ENCODE measurements at places on chromosomes 4 and X.

GRCh38 chr4:113811359-113811758 is 49.8 kb upstream of the CAMK2D start:
- DNase-seq = no peak

- no peak for DNase-seq
Observed at GRCh38 chr4:84319124-84319523, 180.0 kb downstream of the NKX6-1 start.

GRCh38 chrX:148380107-148380506 is 120.3 kb upstream of the AFF2 start:
- DNase-seq = no peak

DNA sequence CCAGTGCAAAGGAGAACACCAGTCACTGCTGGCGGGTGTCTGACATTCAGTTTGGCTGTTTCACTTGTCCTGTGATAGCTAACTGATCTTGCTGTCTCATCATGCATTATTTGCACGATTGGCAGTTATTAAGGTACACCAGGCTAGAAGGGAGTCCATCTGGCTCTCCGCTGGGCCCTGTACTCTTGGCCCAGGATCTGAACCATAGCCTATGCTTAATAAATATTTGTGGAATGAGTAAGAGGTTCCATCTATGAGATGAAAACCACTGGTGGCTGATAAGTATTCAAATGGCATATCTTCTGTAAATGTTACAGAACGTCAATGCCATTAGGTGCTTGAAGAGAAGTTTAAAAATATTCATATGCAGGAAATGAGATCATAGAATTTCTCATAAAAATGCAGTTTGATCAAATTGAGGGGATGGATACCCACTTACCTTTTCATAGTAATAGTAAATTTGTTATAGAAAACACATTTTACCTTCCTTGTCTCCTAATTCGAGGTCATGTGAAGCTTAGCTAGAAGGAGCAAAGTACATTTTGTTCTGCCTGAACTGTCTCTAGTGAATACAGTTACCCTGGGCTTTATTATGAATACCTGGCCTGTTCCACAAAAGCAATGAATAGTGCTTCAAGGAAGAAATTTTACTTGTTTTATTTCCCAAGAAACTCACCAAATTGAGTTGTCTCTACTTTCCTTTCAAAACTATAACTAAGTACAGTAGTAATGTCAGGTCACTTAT is 213.5 kb downstream of the CBR4 start:
- no peak for DNase-seq

DNA sequence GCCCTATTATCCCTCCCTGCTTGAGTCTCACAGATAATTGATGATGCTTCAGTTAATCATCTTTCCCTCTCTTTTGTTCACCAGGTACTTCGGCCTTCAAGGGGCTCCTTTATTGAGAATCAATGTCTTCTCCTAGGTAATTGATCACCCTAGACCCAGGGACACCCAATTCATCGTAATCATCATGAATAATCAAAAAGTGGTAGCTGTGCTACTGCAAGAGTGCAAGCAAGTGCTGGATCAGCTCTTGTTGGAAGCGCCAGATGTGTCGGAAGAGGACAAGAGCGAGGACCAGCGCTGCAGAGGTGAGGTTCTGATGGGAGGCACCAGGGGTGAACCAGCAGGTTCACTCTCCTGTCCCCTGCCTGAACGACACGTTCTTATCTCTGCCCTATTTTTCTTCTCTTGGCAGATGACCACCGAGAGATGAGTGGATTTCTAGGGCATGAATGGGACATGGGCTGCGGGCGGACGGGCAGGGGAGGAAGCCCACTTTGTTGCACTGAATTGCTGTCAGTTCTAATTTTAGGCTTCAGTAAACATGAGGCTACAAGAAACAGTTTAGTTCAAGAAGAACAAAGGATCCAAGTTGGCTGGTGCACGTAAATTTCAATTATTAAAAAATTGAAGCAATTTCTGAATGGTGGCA is 80.5 kb downstream of the ALPK1 start:
- no peak for DNase-seq

DNA sequence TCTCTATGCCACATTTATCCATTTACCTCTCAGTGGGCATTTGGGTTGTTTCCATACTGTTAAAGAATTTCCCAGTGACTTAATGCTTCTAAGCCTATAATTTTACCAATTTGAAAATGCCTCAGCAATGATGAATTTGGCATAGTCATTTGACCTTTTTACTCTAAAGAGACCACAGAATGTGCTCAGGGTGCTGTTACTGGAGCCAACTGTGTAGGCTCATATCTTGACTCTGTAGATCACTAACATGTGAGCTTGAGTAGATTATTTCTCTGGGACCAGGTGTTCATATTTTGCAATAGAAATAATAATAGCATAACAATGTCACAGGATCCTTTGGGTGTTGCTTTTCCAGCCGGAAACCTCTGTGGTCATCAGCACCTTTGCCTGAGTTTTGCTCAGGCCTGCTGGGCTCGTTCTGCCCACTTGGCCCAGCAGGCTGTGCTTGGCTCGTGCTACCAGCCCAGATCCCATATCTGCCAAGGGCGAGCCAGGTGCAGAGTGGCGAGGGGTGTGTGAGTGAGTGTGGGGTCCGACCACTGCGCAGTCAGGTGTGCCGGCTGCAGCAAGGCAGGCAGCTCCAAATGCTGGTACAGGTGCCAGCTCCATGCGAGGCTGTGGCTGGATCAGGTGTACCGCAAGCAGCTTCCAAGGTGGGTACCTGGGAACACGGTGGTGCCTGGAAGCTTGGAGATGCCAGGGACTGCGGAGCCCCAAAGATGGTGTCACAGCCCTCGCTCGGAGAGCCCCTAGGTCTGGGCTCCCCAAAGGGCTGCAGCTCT is 70.6 kb upstream of the ANK2 start:
- DNase-seq = no peak

GRCh38 chrX:53093177-53093655 is 726 bp upstream of the KANTR start:
- DNase-seq = no peak

DNA sequence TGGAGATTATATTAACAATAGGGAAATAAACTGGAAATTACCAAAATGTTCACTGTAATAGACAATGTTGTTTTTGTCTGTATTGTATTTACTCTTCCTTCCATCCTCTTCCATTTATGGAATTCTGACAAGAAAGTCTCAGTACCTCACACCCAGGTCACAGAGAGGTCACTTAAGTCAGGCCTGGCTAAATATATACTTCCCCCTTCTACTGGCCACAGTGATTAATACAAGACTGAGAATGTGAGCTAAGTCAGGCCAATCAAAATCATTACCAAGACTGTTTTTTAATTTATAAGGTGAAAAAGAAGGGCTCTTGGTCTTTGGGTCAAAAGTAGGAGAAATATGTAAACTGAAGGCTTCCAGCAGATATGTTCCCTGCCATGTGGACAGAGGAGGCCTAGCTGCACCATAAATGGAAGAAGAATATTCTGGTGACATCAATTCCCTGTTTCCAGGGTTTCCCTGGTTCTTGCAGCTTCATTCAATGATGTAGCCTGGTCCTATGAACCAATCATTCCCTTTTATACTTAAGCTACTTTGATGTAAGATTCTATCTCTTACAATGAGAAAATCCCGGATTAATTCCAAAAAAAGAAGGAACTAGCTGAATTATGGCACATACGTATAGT is 64.3 kb downstream of the LRBA start:
- no peak for DNase-seq

DNA sequence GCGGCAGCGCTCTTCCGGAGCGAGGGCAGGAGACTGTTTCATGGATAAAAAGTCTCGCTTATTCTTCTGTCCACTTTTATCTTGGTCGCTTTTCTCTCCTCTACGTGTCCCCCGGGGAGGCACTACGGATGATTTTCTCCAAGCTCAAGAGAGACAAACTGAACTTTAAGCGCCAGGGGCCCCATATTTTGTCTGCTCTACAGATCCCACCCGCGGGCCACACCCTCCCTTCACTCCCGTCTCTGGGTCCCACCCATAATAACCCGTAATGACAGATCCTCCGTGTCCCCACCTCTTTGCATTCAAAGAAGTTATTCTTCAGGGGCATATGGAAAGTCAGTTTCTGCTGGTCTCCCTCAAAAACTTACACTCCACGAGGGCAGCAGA is at the start of gene CORIN:
CORIN (minus strand) TSS at position 160 of the 387 bp plus-strand sequence; CDS start at position 42, 118 bp downstream.
- DNase-seq = no peak

- no peak for DNase-seq
Observed at GRCh38 chr4:53937918-53938317, 126.5 kb downstream of the CHIC2 start.

- DNase-seq = no peak
Observed at GRCh38 chr4:40564815-40565483, 64.7 kb downstream of the RBM47 start.

DNA sequence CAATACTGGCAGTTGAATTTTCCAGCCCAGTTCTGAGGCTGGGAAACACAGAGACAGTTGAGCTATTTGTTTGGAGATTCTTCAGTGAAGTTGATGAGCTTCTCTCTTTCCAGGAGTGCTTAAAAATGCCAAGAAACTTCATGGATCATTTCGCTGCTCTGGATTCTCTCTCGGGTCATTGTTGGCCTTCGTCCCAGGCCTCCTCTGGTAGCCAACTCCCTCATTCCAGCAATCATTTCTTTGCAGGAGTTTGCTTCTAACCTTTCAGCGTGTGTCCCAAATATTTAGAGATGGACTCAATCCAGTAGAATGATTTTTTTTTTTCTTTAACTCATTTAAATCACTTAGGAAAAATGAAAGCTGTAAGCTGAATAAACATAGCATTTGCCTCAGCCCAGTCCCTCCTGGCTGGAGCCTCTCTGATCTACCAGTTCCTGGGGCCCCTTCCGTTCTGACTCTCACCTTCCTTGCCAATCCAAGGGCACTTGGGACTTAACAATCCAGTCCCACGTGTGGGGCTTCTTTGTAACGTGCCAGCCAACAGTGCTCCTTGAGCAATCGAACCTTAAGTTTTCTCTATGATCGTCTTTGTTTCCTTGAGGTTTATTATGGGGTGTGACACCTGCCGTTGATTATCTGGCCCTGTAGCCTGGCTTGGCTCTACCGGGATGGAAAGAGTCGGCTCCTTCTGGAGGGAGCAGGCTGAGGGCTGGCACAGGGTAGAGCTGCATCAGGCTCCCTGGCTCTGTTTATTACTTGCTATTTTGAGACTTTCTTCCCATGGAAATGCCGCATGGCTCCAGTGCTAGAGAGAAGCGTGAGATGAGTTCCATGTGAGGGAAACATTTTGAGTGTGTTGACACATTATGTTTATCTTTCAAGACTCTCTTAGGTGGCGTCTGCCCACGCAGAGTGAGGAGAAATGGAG is 80.4 kb upstream of the GPC4 start:
- DNase-seq = no peak

- no peak for DNase-seq
Observed at GRCh38 chr4:88706574-88706973, 8.9 kb upstream of the NAP1L5 start.

GRCh38 chr4:38060829-38061431 is 100.7 kb downstream of the PTTG2 start:
- DNase-seq = no peak

DNA sequence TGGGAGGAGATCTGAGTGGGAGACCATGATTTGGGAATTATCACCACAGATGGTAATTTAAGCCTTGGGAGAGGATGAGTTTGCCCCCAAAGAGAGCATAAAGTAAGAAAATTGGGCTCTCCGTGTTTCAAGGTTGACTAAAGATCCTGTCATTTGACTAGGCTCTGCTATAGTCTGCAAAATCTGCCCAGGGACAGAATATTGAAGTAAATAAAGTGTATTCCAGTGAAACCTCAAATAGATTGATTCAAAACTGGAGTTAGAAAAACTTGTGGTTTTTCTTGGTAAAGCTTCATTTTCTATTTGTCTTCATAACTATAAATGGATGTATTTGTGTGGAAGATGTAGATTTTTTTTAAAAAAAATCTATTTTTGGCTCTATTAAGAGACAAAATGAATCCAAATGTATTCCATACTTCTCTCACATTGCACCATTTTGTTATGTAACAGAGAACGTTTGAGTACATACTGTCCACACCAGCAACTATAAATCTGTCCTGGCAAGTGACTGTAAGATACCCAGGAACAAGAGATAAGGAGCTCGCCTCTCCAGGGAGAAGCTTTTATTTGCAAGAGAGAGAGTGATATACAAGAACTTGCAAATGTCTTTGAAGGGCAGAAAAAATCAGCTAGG is 170.2 kb downstream of the CBR4 start:
- DNase-seq = no peak

DNA sequence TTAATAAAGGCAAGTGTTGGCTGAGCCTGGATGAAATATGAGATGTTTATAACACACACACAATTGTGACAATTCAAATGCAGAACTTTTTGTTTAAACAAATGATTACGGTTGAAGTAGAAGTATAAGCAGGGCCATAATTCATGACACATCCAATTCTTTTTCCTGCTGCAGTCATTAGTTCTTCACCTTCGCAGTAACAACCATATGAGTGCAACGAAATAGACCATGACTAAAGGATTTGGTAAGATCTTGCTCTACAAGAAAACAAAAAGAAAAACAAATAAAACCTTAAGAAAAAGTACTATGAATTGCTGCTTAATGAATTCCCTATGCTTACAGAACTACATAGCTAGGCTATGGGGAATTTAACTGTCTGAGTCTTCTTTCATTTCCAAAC is 13.9 kb upstream of the BMPR1B start:
- no peak for DNase-seq

DNA sequence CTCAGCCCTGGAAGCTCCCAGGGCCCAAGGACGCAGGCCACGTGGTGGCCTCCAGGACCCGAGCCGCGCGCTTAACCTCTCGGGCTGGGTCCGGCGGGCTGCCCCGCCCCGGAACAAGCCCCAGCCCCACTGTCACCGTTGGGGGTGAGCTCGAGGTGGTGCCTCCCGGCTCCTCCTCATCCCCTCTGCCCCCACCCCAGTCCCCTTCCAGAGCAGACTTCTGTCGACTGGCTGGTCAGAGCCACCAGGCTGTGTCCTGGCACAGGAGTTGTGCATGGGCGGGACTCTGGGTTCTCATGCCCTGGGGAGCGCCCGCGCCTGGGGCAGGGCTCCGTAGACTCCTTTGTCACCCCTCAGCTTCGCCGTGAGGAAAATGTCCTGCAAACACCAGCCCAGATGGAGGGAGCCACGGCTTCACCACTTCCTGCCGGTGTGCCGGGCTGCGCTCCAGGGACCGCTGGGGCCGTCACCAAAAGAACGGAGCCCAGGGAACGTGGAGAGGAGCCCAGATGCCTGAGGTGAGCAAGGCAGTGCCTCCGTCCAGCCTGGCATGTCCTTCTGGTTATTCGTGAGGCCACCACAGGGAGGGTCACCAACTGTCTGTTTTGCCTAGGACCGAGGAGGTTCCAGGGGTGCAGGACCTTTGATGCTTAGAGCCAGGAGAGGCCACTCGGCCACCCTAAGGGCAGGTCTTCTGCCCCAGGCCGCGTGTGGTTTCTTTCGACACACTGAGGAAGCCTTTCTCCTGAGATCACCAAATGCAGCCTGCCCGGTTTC is 7.1 kb upstream of the RGS12 start:
- DNase-seq = no peak

All from stimulated activated CD8-positive, alpha-beta memory T cell treated with anti-CD3 and anti-CD28 coated beads, Interleukin-15, amount 100 ng/mL, for 1 hour (primary cell).